Stimulated activated CD8-positive, alpha-beta memory T cell treated with anti-CD3 and anti-CD28 coated beads, Interleukin-4, amount 100 ng/mL, for 1 hour (primary cell): ENCODE measurements at places on chromosomes 1 and 21.

DNA sequence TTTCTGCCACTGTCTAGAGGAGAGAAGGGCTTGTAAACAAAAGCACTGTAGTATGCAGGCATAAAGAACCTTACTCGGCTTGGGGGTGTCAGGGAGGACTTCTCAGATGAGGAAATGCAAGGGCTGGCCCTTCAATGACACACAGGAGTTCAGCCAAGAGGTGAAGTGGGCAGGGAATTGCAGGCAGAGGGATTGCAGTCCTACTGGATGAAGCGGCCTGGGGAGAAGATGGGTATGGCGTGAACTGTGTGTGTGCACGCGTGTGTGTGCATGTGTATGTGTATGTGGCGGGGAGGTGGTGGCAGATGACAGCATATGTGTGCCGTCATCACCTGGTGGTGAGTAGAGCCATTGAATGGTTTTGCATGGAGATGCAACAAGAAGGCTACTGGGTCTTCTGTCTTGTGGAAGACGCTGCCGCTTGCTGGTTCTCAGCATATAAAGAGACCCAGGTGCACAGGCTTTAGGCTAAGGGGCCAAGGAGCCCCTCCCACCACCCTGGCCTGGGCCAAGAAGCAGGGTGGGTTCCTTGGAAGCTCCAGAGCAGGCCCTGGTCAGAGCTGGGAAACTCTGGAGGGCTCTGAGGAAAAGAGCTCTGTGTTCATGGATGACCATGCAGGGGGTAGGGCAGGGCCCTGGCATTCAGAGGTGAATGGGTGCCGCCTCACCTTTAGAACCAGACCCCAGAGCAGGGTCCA lies 4.1 kb upstream of the EPS8L3 start:
- no peak for DNase-seq

DNA sequence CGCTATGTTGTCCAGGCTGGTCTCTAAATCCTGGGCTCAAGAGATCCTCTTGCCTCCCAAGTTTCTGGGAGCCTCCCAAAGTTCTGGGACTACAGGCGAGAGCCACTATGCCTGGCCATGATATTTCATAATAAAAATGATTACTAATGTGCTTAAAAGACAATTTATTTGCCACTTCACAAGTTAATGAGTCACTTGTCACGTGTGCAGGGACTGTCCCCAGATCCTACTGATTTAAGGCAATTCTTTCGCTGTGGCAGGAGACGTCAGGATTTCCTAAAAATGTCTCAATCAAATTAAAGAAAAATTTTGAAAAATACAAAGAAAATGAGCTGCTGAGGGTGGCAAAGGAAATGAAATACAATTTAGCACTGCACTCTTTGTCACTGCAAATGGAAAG lies 43.5 kb downstream of the B3GALNT2 start:
- no peak for DNase-seq

GRCh38 chr1:238944028-238944427 lies 442.3 kb upstream of the CHRM3 start:
- DNase-seq: no peak

DNA sequence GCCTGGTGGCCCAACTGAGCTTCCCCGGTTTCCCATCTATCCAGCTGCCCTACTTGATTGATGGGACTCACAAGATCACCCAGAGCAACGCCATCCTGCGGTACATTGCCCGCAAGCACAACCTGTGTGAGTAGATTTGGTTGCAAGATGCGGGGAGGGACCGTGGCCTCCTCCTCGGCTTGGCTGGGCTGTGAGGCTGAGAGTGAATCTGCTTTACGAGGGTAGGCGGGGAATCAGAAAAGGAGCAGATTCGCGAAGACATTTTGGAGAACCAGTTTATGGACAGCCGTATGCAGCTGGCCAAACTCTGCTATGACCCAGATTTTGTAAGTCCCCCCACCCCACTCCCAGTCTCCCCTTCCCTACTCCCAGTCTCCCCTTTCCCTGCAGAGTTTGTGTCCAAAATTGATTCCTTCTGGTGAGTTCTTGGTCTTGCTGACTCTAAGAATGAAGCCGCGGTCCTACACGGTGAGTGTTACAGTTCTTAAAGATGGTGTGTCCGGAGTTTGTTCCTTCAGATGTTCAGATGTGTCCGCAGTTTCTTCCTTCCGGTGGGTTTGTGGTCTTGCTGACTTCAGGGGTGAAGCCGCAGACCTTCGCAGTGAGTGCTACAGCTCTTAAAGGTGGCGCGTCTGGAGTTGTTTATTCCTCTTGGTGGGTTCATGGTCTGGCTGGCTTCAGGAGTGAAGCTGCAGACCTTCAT lies 1.5 kb downstream of the GSTM2 start:
- no peak for DNase-seq

GRCh38 chr21:34537838-34538237 lies 25.8 kb upstream of the KCNE1 start:
- DNase-seq: no peak

GRCh38 chr1:74690364-74690696 lies 16.7 kb upstream of the ERICH3 start:
- DNase-seq: no peak

DNA sequence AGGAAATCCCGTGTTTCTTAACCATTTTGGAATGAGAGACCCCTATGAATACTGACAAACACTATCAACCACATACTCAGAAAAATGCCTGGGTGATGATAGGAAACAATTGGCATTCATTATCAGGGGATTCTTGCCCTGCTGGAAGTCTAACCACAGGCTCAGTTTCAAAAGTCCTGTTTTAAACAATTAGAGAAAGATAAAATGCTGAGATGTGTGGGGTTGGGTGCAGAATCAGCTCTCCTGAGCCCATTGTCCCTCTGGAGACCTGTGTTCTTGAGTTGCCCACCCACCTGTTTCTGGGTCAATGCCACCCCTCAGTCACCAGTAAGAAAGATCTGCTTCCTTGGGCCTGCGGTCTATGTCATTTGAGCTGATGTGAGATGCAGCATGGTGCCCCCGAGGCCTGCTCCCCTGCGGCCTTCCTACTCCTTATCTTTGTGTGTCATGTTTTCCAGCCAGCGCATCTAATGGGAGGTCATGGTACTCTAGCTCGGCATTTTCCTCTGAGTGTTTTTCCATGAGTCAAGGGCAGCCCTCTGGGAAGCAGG lies 130.3 kb upstream of the PLXNA2 start:
- no peak for DNase-seq

DNA sequence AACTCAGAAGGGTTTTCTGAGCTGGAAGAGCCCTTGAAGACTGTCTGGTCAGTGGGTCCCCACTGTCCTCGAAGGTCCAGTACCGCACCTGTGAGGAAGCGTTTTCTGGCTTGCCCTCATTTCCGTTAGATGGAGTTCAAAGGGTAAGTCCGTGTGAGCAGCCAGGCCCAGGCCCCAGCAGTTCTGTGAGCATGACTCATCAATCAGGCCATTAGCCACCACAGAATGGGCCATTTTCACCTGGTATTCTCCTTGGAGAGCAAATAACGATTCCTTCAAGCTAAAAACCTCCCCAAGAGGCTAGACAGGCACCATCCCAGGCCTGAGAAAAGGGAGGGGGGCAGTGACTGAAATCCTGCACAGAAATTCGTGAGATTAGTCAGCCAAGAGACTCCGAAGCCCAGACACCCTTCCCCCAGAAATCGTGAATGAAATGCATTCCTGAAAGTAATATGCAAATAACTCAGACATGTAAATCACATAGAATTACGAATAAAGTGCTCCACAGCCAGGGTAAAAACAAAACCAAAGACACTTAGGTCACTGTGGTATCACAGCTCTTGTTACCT lies 66.0 kb downstream of the BCAR3 start:
- DNase-seq: no peak

DNA sequence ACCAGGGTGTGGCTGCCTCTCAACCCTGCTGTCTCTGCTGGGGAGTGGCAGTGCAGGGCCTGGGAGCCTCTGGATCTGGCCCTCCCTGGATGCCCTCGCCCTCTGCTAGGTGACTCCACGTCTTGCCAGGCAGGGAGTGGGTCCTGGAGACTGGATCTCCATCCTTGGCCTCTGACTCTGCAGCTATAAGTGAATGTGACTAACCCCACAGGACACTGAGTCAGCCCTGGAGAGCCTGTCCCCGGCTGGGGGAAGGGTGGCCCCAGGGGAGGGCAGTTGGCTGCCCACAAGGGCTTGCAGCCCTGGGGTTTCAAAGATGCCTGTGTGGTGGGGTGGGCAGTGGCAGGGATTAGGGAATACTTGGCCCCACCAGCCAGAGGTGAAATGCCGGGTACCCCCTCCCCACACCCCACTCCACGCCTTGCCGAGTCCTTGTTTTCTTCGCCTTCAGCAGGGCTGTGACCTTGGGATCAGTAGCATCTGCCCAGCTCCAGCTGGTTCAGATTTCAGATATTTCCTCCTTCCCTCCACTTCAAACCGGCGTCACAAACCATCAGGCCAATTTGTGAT lies 1.9 kb upstream of the MYBPH start:
- no peak for DNase-seq

DNA sequence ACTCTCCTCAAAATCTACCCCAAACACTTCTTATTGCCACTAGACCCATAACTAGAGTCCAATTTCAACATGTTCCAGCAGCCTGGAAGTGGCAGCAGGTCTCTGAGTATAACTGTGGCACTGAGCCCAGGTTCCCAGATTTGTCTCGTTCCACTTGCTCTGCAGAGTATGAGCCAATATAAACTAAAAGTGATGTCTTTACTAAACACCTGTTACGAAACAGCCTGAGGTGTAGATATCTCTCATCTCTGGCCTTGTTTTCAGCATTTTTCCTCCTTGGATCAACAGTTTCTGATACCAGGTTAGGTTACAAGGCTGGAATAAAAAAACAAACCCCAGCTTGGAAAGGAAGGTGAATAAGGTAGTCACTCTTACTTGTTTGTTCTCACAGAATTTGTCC lies 25.2 kb upstream of the PRDX6 start:
- no peak for DNase-seq

- DNase-seq: no peak
These were observed 144.8 kb downstream of the ETS2 start for GRCh38 chr21:38950435-38951094.

GRCh38 chr1:69567652-69568420 lies at the start of gene LRRC7:
TSS of gene LRRC7 (plus strand) at chr1:69567922. CDS start at chr1:69568640, 718 bp downstream.
- DNase-seq: no peak

- no peak for DNase-seq
These were observed 34.8 kb downstream of the PDC start for GRCh38 chr1:186426118-186426517.

GRCh38 chr1:80966266-80966665 lies 834.5 kb upstream of the ADGRL2 start:
- no peak for DNase-seq

DNA sequence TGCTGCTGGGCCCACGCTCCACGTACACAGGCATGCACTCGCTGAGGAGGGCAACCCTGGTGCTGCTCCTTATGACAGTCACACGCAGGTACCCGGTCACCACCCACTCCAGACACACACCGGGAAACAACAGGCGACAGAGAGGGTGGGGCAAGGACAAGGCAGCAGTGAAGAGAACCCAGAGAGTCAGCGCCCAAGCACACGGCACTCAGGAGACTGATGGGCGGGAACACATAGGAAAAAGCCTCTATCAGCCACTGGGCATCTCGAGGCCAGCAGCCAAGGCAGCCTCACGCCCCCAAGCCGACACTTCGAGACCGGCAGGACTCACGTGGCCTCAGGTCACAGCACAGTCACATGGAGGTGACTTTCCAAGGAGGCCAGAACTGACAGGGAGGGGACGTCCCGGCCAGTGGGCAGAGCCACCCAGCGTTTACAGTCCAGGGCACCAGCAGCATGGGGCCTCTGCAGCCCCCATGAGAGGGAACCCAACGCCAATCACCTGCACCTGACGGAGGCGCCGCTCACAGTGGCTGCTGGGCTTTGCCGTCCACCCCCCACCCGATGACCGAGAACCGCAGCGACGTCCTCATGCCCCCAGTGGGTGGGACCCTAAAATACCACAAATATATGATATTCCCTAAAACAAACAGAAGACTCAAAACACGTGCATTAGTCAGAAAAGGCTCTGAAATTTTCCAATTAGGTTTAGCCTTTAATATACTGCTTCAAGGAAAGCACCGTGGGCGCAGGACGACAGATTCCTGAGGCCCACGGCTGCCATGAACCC lies 19.7 kb downstream of the PTTG1IP start:
- no peak for DNase-seq

- no peak for DNase-seq
These were observed 1.0 kb upstream of the PRDM15 start for GRCh38 chr21:41880153-41880552.
